ENCODE measurements at places on chromosomes 13 and 19.

GRCh38 chr19:54341295-54341694, 2.3 kb upstream of the LILRA4 start:
- no peak for DNase-seq

- no peak for DNase-seq
Observed at GRCh38 chr19:2787115-2787514, 1.8 kb downstream of the THOP1 start.

DNA sequence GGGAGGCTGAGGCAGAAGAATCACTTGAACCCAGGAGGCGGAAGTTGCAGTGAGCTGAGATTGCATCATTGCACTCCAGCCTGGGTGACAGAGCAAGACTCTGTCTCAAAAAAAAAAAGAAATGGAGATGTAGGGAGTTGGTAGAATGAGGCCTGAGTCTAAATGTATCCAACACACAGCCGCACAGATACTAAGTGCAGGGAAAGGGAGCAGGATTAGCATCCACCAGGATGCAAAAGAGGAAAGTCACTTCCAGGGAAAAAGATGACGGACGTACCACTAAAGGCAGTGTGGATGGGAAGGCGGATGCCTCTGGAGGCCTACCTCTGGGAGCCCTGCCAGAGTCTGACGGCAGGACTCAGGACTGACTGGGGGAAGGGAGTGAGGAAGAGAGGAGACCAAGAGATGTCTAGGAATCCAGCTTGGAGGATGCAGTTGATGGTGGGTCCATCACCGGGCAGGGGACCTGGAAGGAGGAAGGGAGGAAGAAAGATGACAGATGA, 6.8 kb downstream of the FAM98C start:
- DNase-seq = no peak

GRCh38 chr13:76164290-76164689, 528.2 kb downstream of the LMO7 start:
- no peak for DNase-seq

- DNase-seq = no peak
Observed at GRCh38 chr13:110151462-110151861, 155.5 kb downstream of the COL4A1 start.

GRCh38 chr13:62093984-62094780, 678.5 kb upstream of the PCDH20 start:
- DNase-seq = no peak

- DNase-seq = peak; percentile 0
Observed at GRCh38 chr19:36528921-36529518, 949 bp upstream of the ZNF260 start.

GRCh38 chr19:35618857-35619256, 6.3 kb downstream of the HAUS5 start:
- DNase-seq = no peak

- DNase-seq = no peak
Observed at GRCh38 chr13:111397202-111397880, 76.9 kb downstream of the TEX29 start.

GRCh38 chr19:27691991-27692390, 1521.0 kb downstream of the UQCRFS1 start:
- no peak for DNase-seq

All from stimulated activated CD4-positive, alpha-beta T cell treated with anti-CD3 and anti-CD28 coated beads, Interleukin-2, amount 100 ng/mL, for 48 hours (primary cell).